ENCODE measurements at places on chromosomes 13 and 19.

DNA sequence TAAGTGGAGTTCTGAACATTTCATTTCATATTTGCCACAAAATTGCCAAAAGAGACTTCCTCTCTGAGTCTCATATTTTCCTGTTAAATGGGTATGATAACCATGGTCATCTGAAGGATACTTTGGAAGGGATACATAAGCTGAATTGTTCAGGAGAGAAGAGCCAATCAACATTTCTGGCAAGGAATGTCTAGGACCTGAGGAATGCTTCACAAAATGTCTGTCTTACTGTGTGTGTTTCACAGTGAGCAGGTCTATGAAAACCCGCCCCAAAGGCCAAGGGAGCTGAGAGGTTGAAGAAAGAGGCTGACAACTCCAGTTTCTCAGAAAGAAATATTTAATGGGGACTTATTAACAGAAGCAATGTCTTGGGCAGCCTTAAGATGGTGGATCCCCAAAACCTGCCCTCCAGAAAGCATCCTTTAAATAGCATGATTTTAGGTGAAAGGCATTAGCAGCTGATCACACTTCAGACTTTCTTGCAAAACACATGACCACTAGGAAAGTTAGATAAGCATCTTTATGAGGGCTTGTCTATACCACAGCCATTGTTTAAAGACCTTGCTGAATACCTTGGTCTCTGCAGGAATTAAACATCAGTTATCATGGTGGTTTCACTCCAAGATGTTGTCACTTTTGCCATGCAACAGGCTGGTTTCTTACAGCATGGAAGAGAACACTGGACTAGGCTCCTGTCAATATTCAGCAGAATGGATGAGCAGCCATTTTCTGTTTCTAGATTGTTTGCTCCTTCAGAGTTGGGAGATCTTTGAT lies 78.9 kb downstream of the TNFSF11 start:
- no peak for DNase-seq

- no peak for DNase-seq
These were observed at the start of gene PLEKHA4 for GRCh38 chr19:48868114-48868886. Gene PLEKHA4 (minus strand): TSS chr19:48868617. CDS start chr19:48867620, 997 bp downstream.

- no peak for DNase-seq
These were observed 279.3 kb downstream of the RBM26 start for GRCh38 chr13:79126706-79127105.

- no peak for DNase-seq
These were observed 30.1 kb upstream of the USP12 start for GRCh38 chr13:27201661-27202060.

GRCh38 chr19:1384085-1384462 lies 367 bp downstream of the NDUFS7 start:
- DNase-seq = no peak
